ENCODE measurements at places on chromosomes 6 and 20. TPM values are rescaled to one million over a fixed set of nuclear protein-coding genes. Genes with fewer than 3 reads are reported as not detected.

DNA sequence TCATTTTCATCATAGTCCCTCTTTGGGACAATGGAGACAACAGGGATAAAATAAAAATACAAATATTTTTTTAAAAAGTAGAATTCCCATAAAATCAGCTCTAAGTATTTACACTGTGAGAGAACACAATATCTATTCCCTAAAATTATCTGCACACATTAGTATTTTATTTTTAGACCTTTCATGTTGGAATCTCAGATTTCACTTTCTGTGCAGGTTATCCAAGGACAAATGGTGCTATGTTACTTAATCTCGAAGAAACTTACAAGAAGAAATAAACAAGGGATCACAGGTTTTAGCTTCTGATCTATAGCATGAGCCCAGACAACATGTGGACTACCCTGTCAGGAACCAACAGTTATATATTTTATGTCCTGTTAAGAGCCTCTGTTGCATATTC lies 23.0 kb upstream of the LYRM2 start:
- no peak for DNase-seq

DNA sequence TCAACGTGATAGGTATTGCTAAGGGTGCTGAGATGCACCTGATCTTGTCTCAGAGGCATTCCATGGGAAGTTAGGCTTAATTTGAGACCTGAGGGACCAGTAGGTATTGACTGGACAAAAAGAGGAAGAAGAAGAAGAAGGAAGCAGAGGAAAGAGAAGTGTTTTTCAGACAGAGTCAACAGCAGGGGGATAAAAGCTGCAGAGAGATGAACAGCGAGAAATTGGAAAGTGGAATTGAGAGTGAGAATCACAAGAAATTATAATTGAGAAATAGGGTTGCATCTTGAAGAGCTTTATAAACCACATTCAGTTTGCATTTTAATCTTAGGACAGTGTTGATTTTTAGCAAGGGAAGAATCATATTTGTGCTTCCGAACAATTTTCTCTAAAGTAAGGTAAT lies 254.0 kb downstream of the CD83 start:
- DNase-seq, result no peak

GRCh38 chr6:157539900-157540752 lies 159.1 kb downstream of the ZDHHC14 start:
- DNase-seq, result no peak

DNA sequence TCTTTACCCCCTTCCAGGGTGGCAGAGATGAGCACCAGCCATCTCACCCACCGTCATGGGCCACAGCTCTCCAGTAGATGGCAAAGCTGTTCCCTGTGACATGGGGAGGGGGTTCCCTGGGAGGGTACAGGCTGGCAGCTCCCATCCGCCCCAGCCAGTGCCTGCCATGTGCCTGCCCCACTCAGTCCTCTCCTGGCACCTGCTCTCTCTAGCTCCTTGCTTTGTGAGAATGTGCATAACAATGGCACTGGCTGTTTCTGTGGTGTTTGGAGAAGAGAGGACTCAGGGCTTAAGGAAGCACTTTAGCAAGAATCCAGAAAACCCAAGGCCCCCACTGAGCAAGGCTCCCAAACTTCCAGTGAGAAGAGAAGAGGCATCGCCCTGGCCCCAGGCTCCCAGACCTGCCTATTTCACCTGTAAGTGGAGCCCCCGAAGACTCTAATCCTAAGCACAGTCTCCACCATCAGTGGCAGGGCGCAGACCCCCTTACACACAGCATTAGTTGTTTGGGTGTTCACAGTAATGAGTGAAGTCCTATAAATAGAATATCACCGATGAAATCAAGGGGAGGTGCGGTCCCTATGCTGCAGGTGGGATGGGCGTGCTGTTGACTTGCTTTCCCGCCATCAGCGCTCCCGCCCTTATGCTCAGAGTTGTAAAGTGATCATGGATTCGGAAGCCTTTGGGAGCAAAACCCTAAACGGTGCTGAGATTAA lies 110.2 kb downstream of the AGPAT4 start:
- no peak for DNase-seq

GRCh38 chr6:11613858-11614257 lies 76.3 kb downstream of the TMEM170B start:
- DNase-seq, result no peak

GSTA5 gene
- not detected for total RNA-seq

DNA sequence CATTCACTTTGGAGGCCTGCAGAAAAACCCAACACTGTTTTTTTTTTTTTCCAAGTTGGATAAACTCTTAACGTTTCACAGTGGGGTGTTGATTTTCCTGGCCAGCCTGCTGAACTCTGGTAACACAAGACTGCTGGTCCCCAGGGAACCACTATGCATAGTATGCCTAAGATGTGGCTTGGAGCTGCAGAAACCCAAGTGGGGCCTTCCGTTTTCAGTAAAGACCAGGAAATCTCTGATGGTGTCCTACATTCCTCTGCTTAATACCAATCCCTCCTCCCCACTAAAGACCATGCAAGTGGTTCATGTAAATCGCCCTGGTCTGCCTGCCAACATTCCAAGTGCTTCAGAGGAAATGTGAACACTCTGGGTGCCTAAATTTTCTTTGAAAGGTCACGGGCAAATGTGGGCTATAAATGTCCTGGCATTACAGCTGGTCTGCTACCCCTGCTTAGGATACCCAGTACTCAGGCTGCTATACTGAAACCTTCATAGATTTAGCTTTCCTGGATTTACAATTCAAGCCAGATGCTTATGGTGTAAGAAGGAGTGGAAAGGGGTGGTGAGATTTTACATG lies 615.4 kb downstream of the MAFB start:
- DNase-seq, result no peak

- no peak for DNase-seq
Measured at GRCh38 chr6:138593124-138593877, 94.0 kb upstream of the NHSL1 start.

DNA sequence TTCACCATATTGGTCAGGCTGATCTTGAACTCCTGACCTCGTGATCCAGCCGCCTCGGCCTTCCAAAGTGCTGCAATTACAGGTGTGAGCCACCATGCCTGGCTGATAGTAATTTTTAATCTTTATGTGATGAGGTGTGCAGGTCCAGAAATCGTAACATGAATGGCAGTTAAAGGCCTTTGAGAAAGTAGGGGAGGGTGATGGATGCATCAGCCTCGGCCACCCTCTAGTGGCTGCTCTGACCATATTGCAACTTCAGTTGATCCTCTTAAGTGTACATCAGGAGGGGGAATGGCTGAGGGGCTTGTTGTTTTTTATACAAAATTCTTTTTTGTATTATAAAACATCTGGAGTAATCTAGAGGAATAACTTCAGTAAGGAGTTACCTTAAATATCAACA lies 193.0 kb downstream of the ZFAND3 start:
- no peak for DNase-seq

DNA sequence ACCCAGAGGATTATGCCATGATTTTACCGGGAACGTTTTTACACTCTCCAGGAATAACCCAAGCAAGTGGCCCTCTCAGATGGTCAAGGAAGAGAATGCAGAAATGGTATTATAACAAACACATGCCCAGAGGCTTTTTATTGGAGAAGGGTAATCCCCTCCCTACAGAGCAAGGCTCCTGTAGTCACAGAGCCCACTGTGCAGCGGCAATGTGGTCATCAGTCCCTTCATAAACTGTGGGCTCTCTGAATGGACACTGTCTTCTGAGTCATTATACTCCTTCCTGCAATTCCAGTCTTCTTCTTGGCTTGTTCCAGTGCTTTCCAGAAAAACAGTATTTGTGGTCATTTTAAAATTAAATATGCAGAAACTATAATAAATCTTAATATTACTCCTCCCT lies 74.7 kb downstream of the LAMA4 start:
- DNase-seq, result no peak

DNA sequence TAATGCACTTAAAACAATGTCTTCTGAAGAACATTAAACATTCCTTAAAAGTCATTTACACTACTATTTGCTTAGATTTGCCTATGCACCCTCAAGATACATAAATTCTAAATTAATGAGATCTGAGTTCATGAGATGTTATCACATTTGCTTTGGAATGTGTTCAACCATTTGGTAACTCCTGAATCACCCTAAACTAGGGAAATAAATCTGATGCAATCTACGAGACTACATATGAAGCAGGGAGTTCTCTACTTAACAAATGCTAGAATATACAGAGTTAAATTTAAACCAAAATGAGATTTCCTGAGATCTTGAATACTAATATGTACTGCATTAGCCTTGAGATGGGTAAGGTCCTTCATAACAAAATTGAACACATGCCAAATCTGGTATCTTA lies 170.1 kb downstream of the CLIC5 start:
- no peak for DNase-seq

All from vagina (tissue), 2 donors.